ENCODE measurements at places on chromosomes 2 and 18.

GRCh38 chr2:27705851-27706622 lies 42.3 kb downstream of the SLC4A1AP start:
- no peak for DNase-seq

DNA sequence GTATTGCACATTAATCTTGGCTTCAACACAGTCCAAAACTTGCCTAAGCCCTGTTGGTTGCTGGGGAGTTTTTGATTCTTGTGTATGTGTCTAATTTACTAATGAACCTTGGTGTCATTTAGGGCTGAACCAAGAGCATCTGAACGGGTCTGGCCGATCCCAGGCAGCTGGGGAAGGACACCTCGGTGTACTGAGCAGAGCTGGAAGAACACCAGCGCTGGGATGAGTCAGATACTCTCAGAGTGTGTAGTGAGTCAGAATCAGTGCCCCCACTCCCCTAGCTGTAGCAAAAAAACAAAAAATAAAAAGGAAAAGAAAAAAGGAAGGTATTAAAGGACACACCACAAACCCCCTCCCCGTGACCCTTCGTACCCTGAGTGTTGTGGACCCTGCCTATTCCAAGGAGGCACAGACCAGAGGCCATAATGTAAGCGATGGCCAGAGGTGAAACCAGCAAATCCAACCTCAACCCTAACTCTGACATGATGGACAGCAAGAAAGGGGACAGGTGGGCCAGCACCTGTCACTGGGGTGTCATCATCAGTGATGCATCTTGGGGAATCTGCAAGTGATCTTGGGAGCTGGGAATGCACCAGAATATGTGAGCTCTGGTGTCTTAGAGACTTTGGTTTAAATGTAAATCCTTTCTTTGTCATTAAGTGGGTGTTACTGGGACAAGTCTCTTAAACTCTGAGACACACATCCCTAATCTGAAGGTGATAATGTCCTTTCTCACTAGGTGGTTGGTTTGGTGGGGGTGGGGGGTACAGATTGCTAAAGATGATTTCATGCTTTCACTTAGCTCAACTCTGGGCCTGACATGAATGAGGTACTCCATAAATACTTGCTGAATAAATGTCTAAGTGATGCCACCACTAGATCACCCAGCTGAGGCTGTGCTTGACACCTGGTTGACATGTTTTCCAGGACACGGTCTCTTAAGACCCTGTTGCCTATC lies 34.2 kb upstream of the NCOA1 start:
- DNase-seq = no peak

DNA sequence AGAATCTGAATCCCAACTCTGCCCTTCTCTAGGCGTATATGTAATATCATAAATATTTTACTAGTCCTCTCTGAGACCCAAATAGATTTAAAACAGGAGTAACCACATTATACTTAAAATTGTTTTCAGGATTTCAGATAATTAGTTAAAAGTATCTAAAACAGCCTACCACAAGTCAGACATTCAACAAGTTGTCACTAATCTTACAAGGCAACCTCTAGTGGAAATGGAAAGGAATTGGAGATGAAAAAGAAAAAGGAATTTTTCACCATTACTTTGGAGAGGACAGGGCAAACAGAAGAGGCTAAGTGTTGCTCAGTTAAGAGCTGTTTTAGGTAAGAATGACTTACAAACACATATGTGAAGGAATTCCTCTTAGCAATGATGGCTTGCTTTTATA lies 11.4 kb downstream of the CUL3 start:
- no peak for DNase-seq

DNA sequence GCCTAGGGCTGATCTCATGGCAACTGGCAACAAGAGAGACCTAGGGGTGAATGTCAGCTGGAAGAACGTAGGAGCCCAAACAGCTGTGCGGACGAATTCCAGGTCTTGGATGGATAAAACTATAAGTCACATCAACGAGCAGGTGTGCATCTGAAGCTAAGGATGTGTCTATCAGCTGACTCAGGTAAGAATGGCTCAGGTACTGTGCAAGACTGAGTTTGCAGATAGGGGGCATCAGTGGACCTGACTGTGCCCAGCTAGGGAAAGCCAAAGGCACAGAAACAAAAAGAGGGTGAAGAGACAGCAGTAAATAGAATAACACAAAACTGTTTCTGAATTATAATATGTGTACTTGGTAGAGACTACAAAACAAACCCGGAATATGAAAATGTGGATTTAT lies 357.3 kb downstream of the ZEB2 start:
- peak; percentile 11 for DNase-seq

DNA sequence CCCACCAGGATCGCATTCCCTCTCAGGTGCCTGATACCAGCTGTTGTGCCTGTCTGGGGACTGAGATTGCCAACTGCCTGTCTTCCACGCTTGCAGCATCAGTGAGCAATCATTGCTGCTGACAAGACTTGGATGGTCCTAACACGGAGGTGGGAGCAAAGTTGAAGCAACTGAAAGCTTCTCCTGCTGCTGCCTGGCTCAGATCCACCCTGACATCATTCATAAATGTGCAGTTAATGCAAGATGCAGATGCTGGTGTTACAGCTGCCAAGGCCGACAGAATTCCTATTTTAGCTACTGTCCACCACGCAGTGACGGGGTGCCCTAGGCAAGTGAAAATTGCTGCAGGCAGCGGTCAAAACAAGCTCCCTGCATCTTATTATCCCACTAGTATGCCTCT lies 131.4 kb downstream of the VWC2L start:
- DNase-seq = no peak

DNA sequence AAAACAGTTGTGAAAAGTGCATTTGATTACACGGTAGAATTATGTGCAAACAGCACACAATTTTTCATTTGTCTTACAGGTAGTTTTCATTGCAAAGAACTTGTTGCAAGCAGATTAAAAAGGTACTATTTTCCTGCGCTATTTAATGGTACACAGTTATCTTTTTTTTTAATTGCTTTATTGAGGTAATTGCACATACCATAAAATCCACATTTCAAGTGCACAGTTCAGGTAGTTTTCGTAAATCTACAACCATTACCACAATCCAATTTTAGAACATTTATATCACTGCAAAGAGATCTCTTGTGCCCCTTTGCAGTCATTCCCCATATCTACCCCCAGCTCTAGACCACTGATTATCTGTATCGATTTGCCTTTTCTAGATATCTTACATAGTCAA lies 2.6 kb upstream of the GALNT1 start:
- DNase-seq = no peak

DNA sequence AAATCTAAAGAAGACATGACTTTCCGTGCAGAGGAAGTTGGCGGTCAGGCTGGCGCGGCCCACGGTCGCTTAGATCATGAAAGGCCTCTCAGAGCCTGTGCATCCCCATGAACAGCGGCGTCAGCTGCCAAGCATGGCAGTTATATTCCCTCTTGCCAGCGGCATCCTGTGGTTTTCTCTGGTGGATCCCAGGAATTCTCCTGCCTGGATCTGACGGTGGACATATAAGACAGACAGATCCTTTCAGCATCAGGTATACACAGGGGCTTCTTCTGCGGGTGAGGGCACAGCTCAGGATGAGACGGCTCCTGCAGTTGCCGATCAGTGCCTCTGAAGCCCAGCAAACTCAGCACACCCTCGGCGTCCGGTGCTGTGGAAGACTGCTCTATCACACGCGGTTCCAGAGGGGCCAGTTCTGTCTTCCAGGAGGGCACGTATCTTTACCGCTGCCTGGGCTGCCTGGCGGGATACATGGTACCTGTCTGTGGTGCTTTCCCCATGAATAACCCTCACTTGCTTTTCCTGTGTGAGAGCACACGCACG lies 157.8 kb downstream of the LDLRAD4 start:
- DNase-seq = no peak

DNA sequence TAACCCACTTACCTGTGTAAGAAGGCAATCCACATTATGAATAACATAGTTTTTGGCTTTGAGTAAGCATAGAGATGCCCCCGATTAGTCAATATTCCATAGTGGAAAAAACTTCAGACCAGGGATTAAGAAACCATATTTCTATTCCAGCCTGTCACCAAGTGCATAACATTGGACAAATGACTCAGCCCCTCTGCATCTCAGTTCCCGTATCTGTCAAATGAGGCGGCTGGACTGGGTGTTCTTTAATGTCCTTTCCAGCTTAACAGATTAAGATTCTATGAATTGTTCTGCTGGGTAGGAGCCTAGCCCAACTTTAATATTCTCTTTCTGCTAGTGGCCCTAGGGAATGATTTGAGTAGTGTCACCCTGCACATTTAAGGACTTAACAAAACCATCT lies 11.8 kb upstream of the FTCDNL1 start:
- no peak for DNase-seq

DNA sequence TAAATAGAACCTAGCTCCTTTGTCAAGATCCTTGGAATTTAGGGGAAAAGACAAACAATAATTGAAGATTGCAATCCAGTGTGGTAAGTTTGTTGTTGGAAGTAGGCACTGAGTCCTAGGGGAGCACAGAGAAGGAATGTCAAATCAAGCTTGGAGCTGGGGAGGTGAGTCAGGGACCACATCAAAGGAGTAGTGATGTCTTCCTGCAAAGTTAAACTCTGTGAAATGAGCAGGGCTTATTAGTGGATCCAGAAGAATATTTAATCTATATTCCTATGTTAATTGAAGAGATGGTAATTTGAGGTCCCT lies 41.7 kb upstream of the NABP1 start:
- DNase-seq = no peak

DNA sequence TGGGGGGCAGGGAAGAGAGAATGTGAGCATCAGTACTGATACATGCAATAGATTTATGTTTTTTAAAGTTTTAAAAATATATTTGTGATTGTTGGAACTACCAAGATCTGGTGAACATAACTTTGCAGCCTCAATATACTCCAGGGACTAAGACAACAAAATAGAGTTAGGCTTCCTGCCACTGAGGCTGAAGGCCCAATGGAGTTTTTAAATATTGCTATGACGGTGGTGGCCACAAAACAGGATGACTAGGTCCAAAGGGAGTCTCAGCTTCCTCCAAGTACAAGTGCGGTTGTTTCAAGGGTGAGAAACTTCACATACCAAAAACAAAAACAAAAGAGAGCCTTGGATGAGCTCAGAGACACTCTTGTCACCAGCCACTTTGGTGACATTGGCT lies 72.9 kb downstream of the CCBE1 start:
- no peak for DNase-seq

DNA sequence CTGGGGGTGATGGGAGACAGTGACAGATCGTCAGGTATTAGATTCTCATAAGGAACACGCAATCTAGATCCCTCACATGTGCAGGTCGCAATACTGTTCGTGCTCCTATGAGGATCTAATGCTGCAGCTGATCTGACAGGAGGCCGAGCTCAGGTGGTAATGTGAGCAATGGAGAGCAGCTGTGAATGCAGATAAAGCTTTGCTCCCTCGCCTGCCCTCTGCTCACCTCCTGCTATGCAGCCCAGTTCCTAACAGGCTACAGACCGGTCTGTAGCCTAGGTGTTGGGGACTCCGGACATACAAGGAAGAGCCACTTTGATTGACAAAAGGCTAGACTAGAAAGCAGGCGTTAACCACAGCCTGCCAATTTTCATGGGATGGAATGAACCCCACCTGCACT lies 183.6 kb upstream of the TMEM200C start:
- no peak for DNase-seq

DNA sequence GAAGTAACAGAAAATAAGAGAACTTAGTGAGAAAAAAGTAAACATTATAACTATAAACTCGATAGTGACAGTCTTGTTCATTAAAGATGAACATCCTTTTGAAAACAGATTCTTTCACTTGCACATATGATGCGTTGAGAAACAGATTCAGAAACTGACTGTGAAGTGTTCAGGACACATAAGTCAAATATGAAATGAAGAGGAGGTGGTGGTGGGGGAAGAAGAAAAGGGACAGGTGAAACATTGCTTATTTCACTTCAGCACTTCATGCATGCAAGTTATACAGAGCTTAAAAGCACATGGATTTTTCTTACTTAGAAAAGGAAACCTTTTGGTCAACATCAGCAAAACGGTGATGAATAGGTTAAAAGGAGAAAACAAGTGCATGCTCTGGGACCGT lies 42.5 kb downstream of the STAT4 start:
- no peak for DNase-seq

DNA sequence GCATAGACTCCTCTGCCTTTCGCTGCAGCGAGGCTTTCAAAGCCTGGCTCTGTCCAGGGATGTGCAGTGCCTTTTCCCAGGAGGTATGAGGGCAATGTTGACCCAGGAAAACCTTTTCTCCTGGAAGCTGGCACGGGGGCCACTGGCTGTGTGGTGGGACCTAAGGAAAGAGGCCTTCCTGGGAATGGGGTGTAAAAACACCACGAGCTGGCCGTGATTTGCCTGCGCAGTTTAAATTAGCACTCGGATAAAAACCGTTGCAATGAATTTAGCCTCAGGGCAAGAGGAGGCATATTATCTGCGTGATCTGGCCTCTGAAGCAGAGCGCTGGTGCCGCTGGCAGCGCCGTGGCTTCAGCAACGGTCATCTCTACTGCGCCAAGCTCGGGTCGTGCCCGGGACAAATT lies 3.0 kb downstream of the OSR1 start:
- DNase-seq = no peak

- DNase-seq = no peak
Observed at GRCh38 chr2:233051241-233052149, 8.6 kb upstream of the INPP5D start.

- no peak for DNase-seq
Observed at GRCh38 chr2:117500721-117501120, 313.8 kb upstream of the DDX18 start.

GRCh38 chr18:9174302-9174701 lies 37.7 kb downstream of the ANKRD12 start:
- DNase-seq = no peak

DNA sequence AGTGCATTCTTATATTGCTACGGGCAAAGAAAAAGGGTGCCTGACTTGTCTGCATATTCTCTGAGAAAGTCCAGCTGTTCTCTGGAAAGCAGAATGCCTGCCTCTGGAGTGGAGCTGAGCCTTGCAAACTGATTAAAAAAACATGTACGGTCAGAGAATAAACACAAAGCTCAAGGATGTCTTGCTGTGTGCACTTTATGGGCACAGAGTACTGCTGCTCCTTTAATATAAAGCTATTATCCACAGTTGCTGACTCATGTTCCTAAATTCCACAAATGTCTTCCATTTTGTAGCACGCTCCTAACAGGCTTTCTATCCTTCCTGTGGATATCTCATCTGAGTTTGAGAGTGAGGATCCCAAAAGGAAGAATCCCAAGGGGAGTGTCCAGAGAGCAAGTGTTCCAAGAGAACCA lies 229.0 kb downstream of the MREG start:
- DNase-seq = no peak

- DNase-seq = no peak
Observed at GRCh38 chr2:190809139-190809764, 71.4 kb upstream of the GLS start.

GRCh38 chr2:213353419-213353818 lies 69.2 kb downstream of the SPAG16 start:
- DNase-seq = no peak

GRCh38 chr2:8452296-8452695 lies 229.6 kb upstream of the ID2 start:
- no peak for DNase-seq

DNA sequence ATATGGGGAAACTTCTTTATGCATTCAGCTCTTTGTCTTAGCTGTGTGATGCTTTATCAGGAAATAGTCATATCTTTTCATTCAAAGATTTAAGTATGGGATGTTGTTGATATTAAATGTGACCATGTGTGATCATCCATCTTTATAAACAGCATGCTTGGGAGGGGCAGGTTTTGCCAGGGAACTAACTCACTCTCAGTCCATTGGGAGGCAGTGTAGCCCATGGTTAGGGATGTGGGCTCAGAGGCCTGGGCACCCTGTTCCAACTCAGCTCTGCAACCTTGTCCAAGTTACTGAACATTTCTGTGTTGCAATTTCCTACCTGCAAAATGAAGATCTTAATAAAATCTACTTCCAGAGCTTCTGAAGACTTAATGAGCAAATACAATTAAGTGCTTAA lies 92.0 kb upstream of the BCL2L11 start:
- DNase-seq = no peak
